ENCODE measurements at places on chromosomes 2 and 18.

DNA sequence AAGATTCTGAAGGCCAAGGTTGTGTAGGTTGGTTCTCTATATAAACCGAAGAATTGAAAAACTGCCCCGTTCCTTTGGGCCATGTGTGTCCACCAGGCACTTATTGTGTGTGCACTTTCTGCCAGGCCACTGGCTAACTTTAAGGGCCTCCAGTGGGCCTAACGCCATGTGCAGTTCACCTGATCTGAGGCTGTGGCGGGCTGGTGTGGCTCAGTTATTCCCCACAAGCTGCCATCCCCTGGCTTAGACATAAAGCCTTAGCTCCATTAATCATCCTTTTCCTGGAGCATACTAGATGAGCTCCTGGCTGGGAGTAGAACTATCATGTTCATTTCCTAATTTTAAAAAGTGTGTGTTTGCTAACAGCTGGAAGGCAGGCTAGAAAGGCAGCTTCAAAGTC lies 304.1 kb upstream of the TNP1 start:
- ATAC-seq, result no peak

- ATAC-seq, result no peak
These were observed 5.0 kb upstream of the ZSWIM2 start for GRCh38 chr2:186853951-186854350.

DNA sequence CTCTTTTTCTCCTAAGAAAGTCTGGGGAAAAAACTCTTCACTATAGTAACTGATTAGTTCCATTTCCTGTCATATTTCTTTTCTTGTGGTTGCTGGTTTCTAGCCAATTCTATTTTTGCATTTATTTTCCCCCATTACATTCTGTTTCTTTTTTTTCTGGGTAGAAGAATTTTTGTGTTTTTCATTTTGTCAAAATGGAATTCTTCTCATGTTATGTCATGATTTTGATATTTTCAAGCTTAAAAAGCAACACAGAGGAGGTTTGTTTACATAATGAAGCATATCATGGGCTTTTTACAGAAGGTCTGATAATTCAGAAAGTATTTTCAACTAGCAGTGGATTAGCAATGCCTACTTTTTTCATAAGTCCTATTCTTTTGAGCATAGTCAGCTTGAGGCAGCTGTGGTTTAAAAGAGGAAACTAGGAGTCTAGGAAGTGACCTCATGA lies 102.0 kb downstream of the MAP2 start:
- no peak for ATAC-seq

DNA sequence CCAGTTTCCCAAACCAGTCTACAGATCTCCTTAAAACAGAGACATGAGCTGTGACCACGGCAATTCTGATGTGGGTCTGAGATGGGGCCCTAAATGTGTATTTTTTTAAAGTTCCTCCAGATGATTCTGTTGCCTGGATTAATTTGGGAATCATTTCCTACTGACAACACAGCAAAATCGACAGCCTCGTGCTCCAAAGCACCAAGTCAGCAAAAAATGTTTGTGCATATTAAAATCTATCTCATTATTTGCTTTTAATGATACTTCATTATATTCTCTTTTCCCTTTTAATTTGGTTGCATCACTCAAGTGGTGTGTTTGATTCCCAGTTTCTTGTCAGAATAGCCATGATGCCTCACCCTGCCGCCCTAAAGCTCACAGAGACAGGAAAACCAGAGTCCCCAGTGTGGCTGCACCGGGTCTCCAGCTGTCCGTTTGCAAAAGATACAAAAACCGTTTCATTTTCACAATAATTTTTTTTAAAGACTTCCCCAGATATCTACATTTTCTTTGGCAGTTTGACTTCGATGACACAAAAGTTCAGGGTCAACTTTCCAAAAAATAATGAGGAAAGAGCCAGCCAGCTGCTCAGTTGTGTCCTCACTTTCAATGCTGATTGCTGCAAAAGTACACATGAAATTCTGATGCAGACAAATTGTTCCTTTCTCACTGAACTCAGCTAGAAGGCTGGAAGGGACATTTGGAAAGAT lies 443.2 kb upstream of the ID2 start:
- no peak for ATAC-seq

DNA sequence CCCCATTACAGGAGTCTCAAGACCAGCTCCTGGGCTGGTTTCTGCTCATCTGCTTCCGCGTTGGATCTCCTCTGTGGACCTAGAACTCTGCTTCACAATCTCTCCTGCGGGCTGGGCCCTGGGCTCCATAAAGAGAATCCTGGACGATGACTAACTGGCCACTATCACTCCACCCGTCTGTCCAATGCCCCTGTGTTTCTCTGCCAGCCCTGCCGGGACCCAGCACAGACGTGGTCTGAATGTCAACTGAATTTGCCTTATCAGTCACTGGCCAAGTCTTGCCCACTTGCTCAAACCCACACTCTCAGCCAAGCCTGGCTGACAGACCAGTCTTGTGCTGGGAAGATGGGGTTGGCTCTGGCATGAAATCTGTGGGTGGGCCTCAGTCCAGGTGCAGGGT lies 17.4 kb downstream of the KIF3C start:
- ATAC-seq, result no peak

GRCh38 chr2:143158098-143158497 lies 28.9 kb downstream of the ARHGAP15 start:
- ATAC-seq, result no peak

DNA sequence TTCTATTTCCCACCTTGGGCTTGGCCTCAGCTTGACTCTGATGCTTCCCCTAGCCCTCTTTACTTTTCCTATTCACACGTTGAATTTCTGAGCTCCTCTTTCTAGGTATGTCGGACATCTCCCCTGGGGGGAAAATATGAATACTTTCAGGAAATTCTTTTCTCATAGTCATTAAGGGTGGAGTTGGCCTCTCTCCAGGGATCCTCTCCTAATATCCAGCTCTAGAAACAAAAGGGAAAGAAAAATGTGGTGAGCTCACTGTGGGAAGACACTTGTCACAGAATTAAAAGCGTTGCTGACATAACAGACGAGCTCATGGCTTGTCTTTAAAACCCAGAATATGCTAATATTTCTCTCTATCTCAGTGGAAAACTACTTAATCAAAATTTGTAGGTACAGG lies 132.7 kb upstream of the MEX3C start:
- ATAC-seq, result no peak

DNA sequence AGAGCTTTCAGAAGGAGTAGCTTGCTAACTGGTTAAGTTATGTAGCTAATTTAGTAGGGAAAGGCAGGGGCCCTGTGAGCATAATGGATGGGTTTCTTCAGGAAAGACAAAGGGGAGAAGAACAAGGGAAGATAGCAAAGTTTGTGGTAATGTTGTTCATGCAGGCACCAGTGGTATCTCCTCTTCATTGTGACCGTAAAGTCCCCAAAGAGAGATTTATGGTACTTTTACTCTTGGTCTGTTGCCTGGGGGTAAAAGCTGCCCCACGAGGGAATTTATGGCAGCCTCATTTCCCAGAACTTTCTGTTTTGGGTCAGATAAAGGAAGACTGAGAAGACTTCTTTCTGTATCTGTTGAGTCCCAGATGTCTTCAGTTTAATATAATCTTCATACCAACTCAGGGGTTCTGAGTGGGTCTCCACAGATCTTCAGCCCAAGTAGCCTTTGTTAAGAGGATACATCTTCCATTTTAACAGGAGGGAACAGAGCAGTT lies 27.5 kb downstream of the MALT1 start:
- no peak for ATAC-seq

DNA sequence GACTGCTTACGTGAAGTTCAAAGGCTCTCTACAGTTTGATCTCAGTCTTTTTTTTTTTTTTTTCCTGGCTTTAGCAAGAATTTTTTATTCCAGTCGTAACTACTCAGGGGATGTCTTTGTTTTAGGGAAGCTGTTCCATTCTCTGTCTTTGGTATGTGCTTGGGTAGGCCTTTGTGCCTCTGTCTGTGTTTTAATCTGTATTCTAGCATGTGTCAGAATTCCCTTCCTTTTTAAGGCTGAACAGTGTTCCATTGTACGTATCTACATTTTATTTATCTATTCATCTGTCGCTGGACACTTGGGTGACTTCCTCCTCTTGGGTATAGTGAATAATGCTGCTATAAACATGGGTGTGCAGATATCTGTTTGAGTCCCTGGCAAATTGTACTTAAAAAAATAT lies 42.6 kb downstream of the MYO1B start:
- no peak for ATAC-seq
